ENCODE measurements at places on chromosomes 16 and 17.
A peak's percentile ranks its signal among the peaks of the same experiment; 100 is the strongest.

DNA sequence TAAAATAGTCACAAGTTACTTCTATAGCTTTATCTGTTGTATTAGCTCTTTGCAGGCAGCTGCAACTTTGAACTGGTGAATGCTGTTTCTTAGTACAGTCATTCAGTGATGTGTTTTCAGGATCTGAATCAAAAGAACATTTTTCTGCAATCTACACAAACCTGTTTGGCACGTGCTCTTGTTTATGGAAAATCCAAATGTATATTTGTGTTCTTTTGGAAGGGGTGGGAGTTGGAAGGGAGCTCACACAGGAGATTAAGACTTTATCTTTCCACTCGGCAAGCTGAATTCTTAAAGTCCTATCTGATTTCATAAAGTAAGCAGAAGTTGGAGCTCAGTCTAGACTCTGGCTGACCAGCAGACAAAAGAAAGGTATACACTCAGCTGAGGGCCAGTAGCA lies 300.2 kb downstream of the MAP2K6 start:
- no peak for DNase-seq

DNA sequence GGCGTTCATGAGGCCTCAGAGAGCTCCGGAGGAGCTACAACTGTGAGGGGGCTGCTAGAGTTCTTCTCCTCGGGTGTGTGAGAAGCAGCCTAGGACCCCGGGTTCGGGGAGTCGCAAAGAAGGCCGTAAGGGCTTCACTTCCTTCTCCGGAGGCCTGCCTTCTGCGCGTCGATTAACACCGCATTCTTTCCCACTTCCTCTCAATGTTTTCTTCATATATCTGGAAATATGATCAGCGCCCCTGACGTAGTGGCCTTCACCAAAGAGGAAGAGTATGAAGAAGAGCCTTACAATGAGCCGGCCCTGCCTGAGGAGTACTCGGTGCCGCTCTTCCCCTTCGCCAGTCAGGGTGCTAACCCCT lies 449 bp downstream of the SMCR8 start:
- peak; percentile 30 for DNase-seq

DNA sequence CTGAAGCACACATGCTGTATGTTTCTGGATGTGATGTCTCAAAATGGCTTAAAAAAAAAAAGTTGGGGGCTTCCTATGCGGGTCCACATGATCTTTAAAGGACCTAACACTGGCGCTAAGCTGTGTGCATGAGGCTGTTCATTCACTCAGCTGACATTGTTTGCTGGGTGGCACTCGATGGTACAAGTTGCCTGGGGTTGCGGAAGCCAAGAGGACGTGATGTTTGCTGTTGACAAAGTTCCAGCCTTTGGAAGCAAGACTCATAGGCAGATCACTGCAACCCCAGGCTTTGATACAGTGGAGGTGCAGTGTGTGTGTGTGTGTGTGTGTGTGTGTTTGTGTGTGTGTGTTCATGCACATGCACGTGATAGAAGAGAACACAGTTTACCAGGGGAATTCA lies 29.5 kb upstream of the DNAI2 start:
- no peak for DNase-seq

- DNase-seq, result no peak
These were observed 11.0 kb upstream of the CUEDC1 start for GRCh38 chr17:57966246-57966645.

DNA sequence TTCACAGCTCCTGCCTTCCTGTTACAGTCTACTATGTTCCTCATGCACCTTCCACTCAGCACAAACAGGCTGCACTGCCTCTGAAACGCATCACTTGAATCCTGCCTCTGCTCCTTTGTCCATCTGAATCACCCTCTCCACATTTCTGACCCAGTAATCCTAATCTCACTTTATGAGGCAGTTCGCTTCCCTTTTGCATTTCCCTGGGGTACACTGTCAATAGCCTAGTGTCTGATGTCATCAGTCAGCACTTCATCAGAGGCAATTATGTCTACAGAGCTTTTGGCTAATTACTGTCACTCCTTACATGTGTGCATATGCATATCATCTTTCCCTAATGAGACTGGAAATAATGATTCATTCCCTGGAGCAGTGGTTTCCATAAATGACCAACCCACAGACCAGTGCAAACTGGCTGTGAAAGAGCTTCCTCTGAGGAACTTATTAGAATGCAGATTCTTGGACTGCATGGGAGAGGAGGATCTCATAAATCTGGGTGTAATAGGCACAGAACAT lies 23.6 kb downstream of the CA4 start:
- no peak for DNase-seq

DNA sequence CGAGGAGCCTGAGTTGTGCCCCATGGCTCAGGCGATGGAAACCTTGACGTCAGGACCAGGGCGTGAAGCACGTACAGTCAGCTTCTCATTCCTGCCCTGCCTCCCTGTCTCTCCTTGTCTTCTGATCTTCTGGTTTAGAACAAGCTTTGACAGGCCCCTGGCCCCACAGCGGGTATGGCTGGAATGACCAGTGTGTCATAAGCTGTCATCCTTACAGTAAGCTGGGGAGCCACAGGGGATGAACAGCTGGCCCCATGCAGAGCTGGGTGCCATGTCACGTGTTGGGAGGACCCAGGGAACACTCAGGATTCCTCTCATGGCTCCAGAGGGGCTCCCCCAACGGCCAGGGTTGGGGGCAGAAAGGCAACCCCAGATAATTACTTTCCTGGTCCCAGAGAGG lies 157.6 kb upstream of the PLCG2 start:
- DNase-seq, result no peak

DNA sequence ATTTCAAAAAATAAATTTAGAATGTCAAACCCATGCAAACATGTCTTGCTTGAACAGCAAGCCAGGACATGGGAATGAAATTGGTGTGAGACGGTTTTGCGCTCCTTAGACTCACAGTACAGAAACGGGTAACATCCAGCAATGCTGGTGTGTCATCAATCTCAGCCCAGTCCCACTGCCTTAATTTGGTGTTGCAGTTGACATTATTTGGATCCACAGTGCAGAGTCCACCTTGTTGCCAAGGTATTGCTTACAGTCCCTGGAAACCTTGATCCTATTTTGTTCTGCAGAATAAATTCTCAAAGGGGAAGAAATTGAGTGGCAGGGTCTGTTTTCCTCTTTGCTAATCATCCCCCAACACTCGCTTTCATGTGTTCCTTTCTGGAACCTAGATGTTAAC lies 311.6 kb upstream of the MON1B start:
- DNase-seq, result no peak

- DNase-seq, result no peak
These were observed 149.3 kb downstream of the SOCS1 start for GRCh38 chr16:11106726-11107125.

- DNase-seq, result no peak
These were observed 1.8 kb downstream of the FAHD1 start for GRCh38 chr16:1828645-1829410.

DNA sequence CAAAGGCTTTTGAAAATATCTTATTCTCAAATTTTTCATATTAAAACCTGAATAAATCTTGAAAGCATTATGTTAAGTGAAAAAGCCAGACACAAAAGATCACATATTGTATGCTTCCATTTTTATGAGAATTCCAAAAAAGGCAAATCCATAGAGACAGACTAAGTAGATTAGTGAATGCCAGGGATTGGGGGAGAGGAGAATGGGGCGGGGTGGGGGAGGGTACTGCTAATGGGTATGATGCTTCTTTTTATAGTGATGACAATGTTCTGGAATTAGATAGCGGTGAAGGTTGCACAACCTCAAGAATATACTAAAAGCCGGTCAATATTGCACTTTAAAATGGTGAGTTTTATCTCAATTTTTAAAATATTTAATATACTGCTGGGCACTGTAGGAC lies 44.0 kb downstream of the XPO6 start:
- no peak for DNase-seq

DNA sequence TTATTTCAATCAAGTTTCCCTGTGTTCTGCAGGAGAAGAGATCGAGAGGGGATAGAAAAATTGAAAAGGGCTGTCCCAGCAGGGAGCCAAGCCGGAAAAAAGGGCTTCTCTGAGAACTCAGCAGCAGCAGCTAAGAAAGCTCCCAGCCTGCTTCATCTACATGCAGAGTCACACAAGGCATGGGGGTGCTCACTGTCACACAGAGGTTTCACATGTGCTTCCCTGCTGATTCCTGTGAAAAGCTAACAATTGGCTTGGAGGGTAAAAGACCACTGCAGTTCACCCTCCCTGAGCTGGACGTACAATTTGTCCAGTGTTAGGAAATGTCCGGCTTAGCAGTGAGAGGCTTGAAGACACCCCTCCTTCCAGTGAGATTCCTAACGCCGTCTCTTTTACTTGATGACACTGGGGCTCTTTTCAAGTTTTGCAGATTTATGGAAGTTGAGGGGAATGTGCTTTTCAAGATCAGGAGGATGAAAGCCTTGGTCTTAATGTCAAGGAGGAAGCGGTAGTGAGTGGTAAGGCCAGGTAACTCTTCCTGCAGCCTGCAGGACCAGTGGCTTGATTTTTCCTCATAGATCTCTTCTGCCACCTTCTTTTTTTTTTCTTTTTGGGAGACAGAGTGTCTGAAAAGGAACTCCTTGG lies 85.6 kb downstream of the WNT3 start:
- DNase-seq, result no peak

GRCh38 chr16:81928975-81929374 lies 82.3 kb downstream of the SDR42E1 start:
- no peak for DNase-seq

DNA sequence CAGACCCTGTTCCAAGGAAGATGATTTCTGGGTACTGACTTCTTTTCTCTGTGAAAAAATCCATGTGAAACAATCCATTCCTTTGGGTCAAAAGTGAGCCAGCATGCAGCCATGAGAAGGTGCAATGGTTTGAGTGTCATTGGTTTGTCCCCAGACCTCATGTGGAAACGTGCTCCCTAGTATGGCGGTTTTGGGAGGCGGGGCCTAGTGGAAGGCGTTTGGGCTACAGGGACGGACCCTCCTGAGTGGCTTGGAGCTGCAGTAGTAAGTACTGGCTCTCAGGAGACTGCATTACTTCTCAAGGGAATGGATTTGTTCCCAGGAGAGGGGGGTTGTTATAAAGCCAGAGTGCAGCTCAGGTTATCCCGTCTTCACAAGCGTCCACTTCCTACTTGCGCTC lies 19.4 kb downstream of the ELAC2 start:
- no peak for DNase-seq

- no peak for DNase-seq
These were observed 2.7 kb downstream of the DLX3 start for GRCh38 chr17:49992191-49992932.

GRCh38 chr16:72845322-72846020 lies 202.5 kb downstream of the ZFHX3 start:
- DNase-seq, result no peak

GRCh38 chr17:34257299-34257985 lies 2.4 kb downstream of the CCL2 start:
- DNase-seq, result no peak

- DNase-seq, result no peak
These were observed 16.7 kb upstream of the HLF start for GRCh38 chr17:55248077-55248476.

- no peak for DNase-seq
These were observed 211.1 kb upstream of the CHMP6 start for GRCh38 chr17:80780381-80781198.

GRCh38 chr17:64709481-64709880 lies 47.4 kb upstream of the SMURF2 start:
- no peak for DNase-seq

DNA sequence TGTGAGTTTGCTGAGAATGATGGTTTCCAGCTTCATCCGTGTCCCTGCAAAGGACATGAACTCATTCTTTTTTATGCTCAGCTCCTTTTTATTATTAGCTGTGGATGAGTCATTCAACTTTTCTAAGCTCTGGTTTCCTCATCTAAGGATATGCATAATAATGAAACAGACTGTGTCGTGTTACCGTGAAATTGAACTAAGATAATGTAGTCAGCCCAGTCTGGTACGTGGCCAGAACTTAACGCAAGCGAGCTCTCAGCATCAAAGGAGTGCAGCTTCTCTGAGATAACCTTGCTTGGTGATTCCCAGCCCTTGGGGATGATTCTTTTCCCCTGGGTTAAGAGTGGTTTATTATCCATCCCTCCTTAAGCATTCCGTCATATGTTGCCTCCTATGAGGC lies 454.3 kb upstream of the EEF2KMT start:
- DNase-seq, result no peak

GRCh38 chr17:64775701-64776570 lies 113.8 kb upstream of the SMURF2 start:
- no peak for DNase-seq

GRCh38 chr17:32519228-32520103 lies 32.7 kb downstream of the CDK5R1 start:
- DNase-seq, result no peak

GRCh38 chr16:64428463-64429113 lies 693.3 kb downstream of the CDH11 start:
- DNase-seq, result no peak

DNA sequence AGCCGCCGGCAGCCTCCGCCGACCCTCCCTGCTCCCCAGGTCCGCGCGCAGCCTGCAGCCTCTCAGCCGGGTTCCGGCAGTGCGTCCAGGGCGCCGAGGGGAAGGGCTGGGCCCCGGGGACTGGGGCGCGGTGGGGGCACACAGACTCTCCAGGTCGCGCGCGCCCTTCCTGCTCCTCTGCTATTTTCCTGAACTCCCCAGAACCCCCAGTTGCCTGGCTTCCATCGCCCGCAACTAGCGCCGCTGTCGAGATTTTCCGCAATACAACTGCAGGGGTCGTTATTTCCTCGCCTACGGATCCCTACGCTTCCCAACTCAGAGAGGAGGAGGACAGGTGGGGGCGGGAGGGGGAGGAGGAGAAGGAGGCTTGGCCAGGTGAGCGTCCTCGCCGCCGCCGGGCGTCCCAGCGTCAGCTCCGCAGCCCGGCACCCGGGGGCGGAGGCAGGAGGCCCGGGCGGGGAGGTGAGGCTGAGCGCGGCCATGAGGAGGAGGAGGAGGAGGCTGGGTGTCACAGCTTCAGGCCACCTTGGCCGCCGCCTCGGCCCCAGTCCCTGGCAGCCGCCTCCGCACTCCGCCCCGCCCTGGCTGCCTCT lies at the start of gene CA10:
TSS of gene CA10 (minus strand) at position 265 of the 593 bp plus-strand sequence.
- no peak for DNase-seq

DNA sequence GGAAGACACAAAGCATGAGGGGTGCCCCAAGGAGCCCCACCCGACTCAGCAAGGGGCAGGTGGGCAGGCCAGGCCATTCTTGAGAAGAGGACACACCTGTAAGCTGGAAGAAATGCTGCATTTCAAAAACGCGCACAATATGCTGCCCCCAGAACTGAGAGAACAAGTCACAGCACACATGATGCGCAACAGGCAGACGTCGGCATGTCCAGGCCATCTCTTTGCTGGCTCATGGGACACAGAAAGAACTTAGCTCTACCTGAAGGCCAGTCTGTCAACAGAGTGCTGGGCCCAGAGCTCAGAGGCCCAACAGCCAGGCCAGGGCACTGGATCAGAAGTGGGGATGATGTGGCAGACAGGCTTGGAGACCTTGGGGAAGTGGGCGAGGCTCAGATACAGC lies 18.0 kb downstream of the KIFC3 start:
- no peak for DNase-seq
